ENCODE measurements at places on chromosomes 6 and 20.

GRCh38 chr6:48986845-48987244, 476.2 kb downstream of the MMUT start:
- DNase-seq: no peak

- DNase-seq: no peak
Observed at GRCh38 chr20:15634102-15634501, 939.1 kb downstream of the KIF16B start.

- DNase-seq: no peak
Observed at GRCh38 chr6:34237722-34238584, 1.3 kb downstream of the HMGA1 start.

GRCh38 chr6:30875244-30876038, 8.9 kb upstream of the DDR1 start:
- no peak for DNase-seq

DNA sequence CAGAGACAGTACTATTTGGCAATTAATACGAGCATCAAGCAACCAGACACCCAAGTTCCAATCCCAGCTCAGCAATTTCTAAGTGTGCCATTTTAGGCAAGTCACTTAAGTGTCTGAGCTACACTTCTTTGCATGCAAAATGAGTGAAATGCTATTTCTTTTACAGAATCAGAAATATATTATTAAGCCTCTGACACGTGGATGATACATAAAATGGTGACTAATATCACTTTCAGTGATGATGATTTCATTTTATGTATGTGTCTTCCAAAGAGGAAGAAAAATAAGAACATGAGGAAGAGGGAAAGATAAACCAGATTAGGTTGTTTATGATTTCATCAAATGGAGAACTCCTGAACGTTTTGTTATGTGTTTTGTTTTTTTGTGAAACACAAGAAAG, 158.6 kb downstream of the TSHZ2 start:
- no peak for DNase-seq

Data from GM04503 (cell line).